Hematopoietic multipotent progenitor cell treated with erythropoietin and hydrocortisone succinate and interleukin-3 and kit ligand, for 15 days (in vitro differentiated cells): ENCODE measurements at places on chromosomes 4 and X.

DNA sequence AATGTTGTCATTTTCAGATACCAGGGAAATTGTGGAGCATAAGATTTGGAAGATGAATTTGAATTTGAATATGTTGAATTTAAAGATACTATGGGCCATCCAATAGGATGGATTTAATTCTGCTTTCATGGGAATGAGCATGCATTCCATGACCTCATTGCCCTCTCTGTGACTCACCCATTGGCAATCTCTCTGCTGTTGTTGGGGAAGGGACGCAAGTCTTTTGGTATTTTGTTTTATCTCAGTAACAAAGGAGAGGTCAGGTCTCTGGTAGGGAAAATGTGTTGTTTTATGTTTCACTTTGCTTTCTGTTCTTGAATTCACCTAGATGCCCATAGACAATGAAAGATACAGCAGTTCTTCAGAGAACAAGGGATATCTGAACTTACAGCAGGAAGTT lies 42.1 kb upstream of the MAGEA4 start:
- no peak for DNase-seq

DNA sequence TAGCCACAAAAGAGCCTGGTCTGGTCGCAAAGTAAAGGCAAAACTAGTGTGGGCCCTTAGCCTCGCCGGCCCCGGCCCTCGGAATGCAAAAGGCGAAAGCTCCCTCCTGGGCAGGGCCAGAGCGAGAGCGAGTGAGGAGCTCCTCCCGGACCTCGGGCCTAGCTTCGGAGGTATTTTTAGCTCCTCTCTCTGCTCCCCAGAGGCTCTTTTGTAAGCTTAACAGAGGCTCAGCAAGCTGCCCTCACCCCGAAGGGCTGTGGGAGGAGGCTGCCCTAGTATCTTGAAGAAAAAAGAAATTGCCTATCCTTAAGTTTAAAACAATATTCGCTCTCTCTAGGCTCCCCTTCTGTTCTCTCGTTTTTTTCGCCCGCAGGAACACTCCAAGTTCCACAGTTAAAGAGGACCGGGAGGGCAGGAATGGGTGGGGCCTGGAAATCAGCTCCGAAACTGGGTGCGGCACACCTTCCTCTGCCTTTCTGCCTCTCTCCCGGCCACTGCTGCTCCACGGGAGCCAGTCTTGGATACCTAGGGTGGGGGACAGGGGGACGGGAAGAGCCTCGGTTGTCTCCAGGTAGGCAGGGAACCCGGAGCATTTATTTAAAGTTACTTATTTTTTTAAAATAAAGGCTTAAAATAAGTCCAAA lies 12.1 kb downstream of the HAND2 start:
- no peak for DNase-seq

DNA sequence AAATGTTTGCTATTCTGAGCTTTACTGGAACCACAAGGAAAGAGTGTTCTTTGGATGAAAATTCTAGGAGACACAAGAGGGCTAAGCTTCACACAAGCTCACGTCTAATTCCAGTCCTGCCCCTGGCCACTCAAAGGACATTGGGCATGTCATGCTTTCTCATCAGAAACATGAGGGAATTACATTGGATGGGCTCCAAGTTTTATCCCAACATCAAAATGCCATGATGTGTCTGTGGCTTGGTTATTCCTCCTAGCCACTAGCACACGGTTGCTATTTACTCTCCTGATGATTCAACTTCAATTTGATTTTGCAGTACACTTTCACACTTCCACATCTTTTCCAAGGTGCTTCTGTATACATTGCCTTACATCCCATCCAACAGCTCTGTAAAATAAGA lies 149.6 kb upstream of the FAM9B start:
- DNase-seq, result no peak

GRCh38 chr4:17771284-17771908 lies 10.0 kb downstream of the FAM184B start:
- no peak for DNase-seq

GRCh38 chr4:172876394-172876793 lies 292.2 kb upstream of the GALNT7 start:
- no peak for DNase-seq

DNA sequence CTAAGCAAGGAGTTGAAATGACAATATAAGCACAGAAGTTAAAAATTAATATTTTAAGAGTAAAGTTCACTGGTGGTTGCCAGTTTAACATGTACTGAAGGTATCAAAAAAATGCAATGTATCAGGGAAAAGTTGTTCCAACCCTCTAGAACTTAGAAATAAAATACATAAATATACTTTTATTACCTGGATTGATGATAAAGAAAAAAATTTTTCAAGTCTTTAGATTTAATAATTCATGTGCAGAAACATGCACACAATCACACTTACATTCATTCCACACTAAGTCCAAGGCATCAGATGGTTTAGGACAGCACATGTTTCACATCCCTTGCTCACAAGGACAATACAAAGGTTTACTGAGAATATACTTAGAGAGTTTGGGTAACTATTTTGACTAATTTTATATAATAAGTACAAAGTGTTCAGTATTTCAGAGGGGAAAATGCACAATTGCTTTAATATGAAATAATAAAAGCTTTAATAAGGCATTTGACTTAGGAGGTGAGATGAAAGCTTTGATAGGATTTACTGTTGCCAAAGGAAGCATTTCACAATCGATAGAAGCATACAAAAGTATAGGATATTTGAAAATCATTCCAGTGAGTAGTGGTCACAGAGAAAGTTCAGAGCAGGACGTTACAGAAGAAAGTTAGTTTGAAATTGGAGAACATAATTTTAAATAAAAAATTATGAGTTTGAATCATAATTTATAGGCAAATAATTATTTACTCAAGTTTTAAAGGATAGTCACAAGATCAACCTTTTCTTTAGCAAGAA lies 392 bp upstream of the UGT2A3 start:
- DNase-seq, result no peak

DNA sequence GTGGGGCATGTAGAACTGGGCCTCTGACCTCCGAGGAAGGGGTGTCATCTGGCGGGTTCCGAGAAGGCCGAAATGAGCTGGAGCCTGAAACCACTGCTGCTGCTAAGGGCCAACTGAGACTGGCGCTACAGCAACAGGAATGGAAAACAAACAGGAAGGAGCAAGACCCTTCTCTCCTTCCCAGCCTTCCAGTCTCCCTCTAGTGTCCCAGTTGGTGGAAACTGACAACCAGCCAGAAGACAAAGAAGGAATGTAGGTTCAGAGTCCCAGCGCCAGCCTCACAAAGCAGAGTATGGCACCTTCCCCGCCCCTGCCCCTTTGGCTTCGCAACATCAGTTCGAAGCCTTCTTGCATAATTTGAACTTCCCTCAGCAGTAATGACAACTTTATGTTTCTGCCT lies 24.4 kb upstream of the PDZD4 start:
- DNase-seq, result no peak

GRCh38 chrX:120504569-120504968 lies 35.5 kb upstream of the LAMP2 start:
- no peak for DNase-seq

DNA sequence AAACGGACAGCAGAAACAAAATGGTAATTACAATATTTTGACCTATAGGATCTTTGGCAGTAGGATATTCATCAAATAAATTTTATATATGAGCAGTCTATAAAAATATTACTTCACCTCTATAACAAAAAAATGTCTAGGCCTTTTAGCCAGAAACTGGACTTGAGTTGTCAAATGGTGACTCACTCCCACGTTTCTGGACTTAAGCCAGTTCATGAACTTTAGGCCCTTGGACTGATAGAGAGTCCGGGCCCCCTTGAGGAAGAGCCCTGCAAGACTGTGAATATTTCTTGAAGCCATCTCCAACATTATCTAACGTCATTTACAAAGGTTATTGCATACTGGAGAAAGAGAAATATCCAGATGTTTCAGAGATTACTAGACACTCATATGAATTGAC lies 106.8 kb upstream of the FAM47A start:
- no peak for DNase-seq

DNA sequence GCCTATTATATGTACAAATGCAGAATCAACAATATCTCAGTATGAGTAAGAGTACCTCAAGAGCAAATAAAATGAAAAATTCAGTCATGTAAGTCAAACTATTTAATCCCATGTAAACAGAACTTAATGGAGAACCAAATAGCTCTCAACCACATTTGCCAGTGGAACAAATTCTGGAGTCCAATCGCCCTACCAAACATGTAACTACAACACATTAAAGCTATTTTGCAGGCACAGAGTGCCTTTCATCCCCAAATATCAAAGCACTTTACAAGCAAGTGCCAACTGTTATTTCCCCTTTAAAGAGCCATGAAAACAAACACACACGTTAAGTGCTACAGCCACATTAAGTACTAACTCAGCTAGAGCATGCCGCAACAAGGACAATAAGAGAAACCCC lies 51.3 kb downstream of the PCDH19 start:
- DNase-seq, result no peak

DNA sequence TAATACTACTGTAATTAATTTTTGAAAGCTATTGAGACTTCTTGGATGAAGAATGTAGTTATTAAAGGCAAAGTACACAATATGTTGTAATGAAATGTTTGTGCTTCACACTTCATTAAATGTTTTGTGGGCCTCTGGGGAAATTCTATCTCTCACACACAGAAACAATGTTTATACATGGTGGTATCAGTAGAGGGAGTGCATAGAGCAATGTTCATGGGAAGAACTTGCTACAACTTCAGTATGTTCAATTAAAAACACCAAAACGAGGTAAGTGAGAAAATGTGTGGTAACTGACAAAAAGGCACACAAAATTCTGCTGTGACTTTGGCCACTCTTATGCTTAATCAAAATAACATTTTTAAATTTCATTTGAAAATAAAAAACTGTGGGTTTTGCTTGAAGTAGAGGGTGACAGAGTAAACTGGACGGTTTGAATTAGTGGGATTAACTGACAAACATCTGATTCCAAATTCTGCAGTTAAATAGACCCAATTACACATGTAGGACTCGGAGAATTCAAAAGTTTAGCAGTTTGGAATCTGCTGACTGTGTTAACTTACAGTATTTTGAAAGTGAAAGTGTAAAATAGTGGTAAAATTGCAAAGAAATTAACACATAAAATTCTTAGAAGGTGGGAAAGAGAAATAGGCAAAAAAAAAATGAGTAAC lies 111.4 kb upstream of the TTC29 start:
- DNase-seq, result no peak

GRCh38 chrX:134752558-134752957 lies 94.3 kb upstream of the PLAC1 start:
- no peak for DNase-seq

GRCh38 chrX:17984415-17984814 lies 123.3 kb upstream of the RAI2 start:
- DNase-seq, result no peak

GRCh38 chr4:87654487-87655044 lies 4.5 kb downstream of the DMP1 start:
- no peak for DNase-seq

DNA sequence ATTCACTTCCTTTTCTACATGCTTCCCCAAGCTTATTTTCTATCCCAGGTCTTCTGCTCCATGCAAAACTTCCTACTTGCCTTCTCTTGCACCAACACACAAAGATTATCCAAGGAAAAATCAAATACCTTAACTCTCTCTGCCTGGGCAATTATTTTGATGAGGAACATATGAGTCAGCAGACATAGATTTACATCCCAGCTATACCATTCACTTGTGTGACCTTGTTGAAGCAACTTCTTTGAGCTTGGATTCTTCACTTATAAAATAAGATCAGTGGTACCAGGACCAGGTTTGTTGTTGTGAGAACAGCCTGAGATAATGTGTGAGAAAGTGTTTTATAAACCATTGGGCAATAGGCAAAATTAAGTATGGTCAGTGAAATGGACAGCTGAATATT lies 39.1 kb upstream of the TMEM192 start:
- no peak for DNase-seq

DNA sequence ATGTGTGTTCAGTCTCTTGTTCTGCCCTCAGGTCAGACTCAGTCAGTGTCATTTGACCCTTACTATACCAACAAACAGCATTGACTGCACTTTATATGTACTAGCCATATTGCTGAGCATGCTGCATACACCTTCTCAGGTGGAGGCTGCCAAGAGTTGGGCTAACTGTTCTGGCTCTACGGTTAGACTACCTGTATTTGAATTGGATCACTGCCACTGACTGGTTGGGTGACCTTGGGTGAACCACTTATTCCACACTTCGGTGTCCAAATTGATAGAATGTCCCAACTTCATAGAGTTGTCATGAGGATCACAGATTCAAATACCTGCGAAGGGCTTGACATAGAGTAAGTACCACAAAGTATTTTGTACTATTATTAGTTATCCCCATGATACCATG lies 91.2 kb upstream of the GPR50 start:
- DNase-seq, result no peak

- no peak for DNase-seq
Measured at GRCh38 chr4:77002321-77003107, 53.0 kb downstream of the SEPTIN11 start.

- no peak for DNase-seq
Measured at GRCh38 chrX:134324359-134324758, 87.4 kb downstream of the CCDC160 start.

- no peak for DNase-seq
Measured at GRCh38 chr4:37825968-37826294, 555 bp upstream of the PGM2 start.

DNA sequence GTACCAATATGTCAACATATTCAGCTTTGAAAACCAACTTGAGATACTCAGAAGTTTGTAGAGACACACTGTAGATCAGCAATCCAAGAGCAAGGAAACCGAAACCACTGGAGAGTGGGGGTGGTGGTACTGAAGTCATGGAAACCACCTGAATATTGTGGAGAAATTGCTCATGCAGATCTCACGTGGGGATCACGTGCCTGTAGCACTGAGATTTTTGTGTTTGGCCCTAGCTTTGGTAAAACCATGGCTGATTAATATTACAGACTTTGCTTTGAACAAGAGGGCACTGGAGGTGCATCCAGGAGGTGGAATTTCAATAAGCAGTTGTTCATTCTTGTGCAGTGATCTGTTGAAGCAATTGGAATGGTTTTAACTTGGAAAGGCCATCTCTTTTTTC lies 47.2 kb downstream of the GBA3 start:
- no peak for DNase-seq

DNA sequence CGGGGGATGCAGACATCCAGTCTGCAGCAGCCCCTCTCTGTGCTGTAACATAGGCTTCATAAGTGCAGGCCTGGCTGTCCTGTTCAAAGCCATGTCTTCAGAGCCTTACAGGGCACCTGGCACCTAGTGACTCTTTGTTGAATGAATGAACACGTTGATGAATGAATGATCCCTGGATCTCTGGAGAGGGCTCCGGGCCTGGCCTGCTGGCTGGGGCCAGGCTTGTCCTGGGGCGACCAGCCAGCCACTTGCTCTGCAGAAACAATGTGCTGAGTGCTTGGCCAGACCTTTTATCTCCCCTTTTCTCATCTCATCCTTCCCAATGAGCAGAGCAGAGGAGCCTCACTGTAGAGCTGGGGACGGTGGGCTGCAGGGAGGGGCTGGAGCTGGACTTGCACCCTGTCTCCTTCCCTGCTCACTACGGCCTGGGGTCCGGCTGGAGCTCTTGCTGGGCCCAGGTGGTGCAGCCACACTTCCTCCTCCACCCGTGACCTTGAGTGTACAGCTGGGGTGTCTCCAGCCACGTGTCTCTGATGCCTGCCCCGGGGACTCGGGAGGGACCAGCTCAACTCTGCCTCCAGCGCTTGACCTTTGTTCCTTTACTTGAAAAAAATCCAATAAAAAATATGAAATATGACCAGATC lies 77.9 kb downstream of the PSAPL1 start:
- DNase-seq, result no peak

- no peak for DNase-seq
Measured at GRCh38 chr4:141435446-141436225, 200.7 kb upstream of the IL15 start.
